ENCODE measurements at places on chromosomes 3 and 15.

DNA sequence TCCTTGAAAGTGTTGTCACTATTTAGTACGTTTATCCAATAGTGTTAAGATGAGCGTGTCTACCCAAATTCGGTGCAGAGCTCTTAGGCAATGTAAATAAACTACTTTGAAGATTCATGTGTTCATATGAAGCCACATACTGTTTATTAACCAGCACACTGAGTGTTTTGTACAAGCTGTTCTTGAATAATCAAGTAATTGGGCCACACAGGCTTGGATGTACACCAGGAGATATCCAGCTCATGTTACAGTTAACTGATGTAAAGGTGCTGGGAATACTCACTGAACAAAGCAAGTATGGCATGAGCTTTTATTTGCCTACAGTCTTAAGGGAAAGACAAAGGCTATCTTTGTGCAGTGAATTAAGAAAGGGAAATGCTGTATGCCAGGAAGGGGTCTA is 632 bp upstream of the DHX36 start:
- DNase-seq = no peak

- peak; percentile 55 for DNase-seq
Observed at GRCh38 chr3:150757768-150758167, 5.2 kb downstream of the SIAH2 start.

GRCh38 chr3:122716667-122717066 is 36.0 kb downstream of the PARP14 start:
- no peak for DNase-seq

DNA sequence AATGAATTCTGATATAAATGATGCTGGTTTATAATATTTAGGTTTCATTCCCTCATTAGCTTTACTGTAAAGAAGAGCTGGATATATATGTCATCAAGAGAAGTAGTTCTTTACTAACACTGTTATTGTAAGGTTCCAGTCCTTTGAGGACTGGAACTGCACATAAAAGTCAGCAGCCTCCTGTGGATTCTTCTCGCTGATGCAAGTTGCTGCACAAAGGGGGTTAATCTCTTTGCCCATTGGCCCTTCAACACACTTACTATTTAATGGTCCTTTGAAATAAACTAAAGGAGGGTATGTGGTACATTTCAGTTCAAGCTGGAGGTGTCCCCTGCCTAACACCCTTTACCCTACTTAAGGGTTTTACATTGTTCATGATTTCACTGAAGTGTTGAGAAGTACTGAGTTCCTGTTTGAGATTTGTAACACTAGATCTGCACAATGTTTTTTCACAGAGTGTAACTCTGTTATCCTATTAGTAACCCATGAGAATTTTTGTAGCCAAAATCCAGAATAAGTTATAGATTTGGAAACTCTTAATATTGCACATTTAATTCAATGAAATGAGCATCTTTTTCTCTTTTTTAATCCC is 43.9 kb downstream of the NR2C2 start:
- DNase-seq = no peak

DNA sequence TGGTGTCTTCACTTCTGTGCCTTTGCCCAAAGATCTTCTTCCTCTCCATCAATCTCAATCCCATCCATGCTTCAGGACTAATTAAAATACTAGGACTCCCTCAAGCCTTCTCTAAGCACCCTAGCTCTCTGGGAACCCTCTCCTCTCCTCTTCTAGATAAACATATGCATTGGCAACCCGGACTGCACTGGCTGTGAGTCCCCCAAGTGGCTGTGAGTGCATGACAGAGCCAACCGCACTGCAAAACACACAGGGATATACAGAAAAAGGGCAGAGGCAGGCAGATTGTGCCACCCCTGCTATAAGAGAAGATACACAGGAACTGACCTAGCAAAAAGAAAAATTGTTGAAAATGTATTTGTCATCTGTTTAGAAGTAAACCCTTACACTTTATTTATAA is 457.1 kb downstream of the MFSD1 start:
- DNase-seq = no peak

DNA sequence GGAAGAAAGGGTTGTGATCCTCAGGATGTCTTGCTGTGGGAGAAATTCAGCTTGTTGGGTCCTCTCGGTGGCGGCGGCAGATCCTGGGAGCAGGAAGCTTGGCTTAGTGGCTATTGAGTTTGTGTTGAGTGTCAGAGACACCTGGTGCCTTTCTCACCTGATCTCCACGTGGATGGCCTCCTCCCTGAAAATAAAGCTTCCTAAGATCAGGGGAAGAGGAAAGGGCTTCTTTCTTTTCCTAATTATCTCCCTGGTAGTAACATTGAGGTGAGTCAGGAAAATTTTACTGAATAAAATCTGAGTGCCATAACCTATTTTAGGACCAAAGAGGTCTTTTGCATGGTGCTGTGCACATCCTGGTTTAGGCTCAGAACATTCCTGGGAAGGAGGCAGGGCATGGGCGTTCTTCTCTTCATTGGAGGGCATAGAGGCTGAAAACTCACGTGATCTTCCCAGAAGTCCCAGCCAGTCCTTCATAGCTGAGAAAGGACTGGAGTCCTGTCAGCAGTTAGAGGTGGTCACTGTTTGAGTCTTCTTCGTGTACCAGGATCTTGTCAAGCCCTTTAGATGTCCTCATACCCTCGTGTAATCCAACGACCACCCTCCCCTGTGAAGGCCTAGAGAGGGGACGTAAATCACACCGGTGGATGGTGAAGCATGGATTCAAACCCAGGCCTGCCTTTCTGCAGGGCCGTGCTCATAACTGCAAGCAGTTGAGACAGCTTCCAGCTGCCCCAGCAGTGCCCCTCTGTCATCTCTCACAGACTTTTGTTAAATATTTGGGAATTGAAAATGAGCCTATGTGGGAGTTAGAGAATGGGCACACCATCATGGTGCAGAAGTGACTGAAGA is 1.1 kb downstream of the CMTM8 start:
- DNase-seq = no peak

DNA sequence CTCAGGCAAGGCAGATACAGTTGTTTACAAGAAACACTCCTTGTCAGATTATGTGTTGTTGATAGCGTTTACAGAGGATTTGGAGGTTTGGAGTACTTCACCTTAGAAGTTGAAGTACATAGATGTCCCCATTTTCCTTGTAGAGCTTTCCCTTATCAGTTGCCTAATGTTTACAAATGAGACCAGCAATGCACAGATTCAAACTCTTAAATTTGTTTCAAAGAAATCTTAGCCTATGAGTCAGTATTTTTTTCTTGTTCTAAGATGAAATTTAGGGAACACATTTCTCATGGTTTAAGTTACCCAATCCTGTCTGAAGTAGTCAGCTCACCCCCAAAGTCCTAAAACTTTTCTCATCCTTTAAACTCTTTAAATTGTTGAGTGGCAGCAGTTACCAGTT is 6.3 kb upstream of the EIF5A2 start:
- DNase-seq = no peak

Measured in islet precursor cell (in vitro differentiated cells).